NCI-H187 (cell line): ENCODE measurements at places on chromosomes 7 and 10.
A peak's percentile ranks its signal among the peaks of the same experiment; 100 is the strongest.

DNA sequence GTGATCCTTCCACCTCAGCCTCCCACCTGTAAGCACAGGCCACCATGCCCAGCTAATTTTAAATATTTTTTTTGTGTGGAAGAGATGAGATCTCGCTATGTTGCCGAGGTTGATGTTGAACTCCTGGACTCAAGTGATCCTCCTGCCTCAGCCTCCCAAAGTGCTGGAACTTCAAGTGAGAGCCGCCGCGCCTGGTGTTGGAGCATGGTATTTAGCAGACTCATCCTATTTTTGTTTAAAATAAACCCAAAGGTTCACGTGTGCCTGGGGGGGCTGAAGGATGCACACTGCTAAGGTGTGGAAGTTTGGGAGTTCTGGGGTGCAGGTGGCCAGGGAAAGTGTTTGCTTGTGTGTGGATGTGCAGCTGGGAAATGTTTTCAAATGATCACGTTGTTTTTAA is 18.1 kb downstream of the PDGFA start:
- DNase-seq, result no peak

GRCh38 chr10:130816116-130816901 is 495.2 kb downstream of the TCERG1L start:
- no peak for DNase-seq

GRCh38 chr10:80202934-80203834 is 2.2 kb downstream of the ANXA11 start:
- no peak for DNase-seq

GRCh38 chr7:155851892-155852291 is 39.6 kb upstream of the SHH start:
- no peak for DNase-seq

- peak; percentile 34 for DNase-seq
Measured at GRCh38 chr7:151705636-151706276, 171.2 kb downstream of the PRKAG2 start.

DNA sequence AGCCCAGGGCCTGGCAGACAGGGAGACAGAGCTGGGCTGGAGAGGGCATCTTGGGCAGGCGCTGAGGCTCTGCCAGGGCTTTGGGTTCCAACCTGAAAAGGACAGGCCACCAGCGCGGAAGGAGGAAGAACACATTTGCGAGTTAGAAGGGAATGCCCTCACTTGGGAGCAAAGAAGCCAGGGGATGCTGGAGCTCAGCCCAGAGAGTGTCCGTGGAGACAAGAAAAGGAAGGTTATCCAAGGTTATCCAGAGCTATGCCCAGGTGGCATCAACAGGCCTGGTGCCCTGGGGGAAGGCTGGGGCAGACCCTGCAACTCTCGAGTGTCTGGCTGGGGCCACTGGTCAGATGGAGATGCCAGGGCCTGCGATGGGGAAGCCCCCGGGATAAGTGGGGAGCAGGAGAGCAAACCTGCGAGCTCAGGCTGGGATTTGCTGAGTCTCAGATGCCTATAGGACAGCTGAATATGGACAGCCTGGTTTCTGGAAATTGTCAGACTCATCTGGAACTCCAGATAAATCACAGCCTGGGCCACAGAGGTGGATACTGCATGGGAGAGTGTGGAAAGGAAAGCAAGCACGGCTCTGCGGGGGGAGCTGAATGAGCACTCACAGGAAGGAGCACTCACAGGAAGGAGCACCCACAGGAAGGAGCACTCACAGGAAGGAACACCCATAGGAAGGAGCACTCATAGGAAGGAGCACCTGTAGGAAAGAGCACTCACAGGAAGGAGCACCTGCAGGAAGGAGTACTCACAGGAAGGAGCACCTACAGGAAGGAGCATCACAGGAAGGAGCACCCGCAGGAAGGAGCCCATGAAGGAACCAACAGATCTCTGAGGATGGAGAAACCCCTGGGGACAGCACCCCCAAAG is 152.1 kb downstream of the ADAM12 start:
- DNase-seq, result no peak

- no peak for DNase-seq
Measured at GRCh38 chr7:47100817-47101435, 481.0 kb downstream of the TNS3 start.

DNA sequence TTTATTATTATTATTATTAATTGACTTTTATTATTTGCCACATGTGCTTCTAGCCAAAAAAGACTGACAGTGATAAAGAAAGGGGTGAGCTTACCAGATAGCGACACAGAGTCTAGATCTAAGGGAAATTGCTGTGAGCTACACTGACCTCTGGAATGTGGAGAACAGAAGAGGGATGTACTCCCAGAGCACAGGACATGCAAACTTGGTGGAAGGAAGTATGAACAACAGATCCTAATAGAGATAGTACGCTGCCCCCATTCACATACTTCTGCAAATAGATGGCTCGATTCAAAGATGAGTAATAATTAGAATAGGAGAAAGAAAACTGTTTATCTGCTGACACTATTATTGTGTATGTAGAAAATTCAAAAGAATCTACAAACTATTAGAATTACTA is 109.3 kb upstream of the HPS1 start:
- DNase-seq, result no peak

- DNase-seq, result no peak
Measured at GRCh38 chr7:77235276-77235675, 35.7 kb upstream of the FGL2 start.

DNA sequence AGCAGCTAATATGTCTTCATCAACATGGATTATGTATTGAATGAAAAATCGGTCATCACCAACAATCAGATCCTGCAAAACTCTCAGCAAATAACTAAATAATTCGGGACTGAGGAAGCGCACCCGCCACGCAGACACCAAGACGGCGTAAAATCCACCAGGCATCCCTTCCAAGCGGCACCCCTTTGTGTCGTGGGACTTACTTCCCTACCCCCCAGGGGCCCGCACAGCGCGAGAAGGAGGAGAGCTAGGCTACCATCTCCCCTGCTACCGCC is 721 bp downstream of the ARL3 start:
- no peak for DNase-seq

DNA sequence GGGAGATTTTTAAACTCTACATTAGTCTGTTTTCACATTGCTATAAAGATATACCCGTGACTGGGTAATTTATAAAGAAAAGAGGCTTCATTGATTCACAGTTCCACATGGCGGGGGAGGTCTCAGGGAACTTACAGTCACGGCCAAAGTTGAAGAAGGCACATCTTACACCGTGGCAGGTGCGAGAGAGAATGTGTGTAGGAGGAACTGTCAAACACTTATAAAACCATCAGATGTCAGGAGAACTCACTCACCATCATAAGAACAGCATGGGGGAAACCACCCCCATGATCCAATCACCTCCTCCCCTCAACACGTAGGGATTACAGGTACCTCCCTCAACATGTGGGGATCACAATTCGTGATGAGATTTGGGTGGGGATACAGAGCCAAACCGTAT is 129.5 kb downstream of the FGFR2 start:
- DNase-seq, result no peak

DNA sequence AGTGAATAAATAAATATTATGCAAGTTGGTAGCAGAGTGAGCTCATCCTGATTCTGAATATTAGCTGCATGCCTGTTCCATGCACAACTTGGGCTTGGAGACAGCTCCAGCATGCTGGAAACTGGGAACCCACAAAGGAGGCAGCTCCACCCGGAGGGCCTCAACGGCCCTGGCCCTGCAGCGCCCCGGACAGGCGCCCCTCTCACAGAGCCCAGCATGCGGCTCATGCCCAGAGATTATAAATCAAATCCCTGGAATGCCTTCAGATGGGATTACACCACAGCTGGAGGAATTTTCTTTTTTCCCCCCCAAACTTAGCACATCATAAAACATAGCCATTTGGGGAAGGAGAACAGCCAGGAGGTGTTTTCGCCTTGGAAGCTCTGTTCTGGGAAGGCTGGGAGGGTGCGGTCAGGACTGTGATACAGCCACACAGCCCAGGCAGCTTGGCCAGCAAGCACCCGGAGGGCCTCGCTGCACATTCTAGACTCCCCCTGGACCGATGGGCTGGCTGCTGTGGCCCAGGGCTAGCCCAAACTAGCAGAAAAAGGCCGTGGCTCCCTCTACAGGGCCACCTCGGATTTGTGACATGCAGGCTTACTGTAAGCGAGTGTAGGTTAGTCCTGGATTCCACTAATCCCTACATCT is 102.4 kb downstream of the PTPN20 start:
- no peak for DNase-seq

DNA sequence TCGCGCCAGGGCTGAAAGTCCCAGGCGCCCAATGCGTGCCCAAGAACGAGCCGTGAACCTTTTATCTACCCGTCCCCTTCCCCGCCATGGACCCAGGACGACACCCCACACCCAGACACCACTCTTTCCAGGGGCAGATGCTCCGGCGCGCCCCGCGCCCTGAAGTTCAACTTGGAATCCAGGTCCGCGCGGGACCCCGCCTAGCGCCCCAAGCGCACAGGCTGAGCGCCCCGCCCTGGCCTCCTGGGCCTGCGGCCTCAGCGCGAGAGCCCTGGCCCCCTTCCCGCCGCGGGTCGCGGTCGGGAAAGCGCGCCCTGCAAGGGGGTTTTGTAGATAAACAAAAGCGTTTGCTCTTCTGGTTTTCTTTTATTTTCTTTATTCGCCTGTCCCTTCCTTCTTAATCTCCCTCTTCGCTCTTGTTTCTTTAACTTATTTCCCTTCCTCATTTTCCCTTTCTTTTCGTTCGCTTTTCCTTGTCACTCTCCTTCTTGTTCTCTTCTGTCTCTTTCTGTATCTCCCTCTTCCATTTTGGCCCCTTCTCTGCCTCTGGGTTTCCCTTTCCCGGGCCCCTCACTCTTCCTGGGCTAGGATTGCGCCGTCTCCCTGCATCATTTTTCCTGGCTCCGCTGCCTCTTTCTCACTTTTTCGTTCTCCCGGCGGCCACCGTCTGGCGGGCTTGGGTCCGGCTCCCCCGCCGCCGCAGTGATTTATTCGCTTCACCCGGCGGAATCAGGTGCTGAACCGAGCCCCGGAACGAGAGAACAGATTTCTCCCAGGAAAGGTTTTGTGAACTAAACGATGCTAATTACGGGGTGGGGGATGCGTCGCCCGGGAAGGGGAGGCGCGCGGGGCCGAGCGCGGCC is 15.3 kb upstream of the PAX2 start:
- no peak for DNase-seq

- peak; percentile 77 for DNase-seq
Measured at GRCh38 chr7:74289018-74289658, at the start of gene CLIP2. TSS of gene CLIP2 (plus strand) at chr7:74289407. CDS start at chr7:74317547, 28,140 bp downstream.

DNA sequence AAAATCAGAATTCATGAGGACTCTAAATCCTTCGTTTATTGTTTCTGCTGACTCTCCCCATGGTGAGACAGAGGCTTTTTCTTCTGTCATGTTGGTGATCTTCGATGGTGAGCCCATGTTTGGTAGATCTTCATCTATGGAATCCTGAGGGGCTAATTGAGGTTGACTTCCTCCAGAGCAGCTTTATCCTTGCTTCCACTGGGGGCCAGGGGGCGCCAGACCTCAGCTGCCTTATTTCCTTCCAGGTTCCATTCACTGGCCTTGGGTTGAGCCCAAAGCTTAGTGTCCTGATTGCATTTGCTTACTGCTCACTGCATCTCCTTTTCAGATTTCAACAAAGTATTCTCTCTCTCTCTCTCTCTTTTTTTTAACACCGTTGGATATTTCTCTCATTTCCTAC is 80.7 kb downstream of the GCC1 start:
- DNase-seq, result no peak

- DNase-seq, result no peak
Measured at GRCh38 chr7:129110258-129110981, 34.1 kb upstream of the TSPAN33 start.

DNA sequence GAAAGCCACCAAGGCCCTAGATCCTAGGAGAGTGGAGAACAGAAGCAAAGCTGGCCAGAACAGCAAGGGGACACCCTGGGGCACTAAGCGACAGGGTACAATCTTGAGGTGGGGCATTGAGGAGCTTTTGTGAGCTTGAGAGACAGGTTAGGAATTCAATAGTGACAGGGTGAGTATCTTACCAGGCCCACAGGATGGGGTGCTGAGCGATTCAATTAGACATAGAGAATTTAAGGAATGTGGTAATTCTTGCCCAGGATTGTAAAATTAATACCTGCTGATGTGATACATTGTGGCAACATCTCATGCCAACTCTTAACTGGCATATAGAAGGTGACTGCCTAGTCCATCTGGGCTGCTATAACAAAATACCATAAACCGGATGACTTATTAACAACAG is 14.0 kb downstream of the RBP3 start:
- no peak for DNase-seq

DNA sequence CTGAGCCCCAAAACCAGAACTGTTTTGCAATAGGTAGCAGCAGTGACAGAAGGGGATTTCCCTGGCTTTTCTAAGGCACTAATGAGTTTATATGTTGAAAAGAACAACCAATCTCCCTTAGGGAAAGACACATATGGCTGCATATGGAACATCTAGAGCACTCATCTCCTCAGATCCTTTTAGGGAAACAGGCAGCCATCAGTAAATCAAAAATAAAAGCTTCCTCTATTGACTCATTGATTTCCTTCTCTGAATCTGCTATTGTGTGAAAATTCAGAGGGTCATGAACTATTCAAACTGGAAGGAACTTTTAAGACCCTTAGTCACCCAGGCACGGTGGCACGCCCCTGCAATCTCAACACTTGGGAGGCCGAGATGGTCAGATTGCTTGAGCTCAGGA is 110.9 kb upstream of the NANOS1 start:
- no peak for DNase-seq

DNA sequence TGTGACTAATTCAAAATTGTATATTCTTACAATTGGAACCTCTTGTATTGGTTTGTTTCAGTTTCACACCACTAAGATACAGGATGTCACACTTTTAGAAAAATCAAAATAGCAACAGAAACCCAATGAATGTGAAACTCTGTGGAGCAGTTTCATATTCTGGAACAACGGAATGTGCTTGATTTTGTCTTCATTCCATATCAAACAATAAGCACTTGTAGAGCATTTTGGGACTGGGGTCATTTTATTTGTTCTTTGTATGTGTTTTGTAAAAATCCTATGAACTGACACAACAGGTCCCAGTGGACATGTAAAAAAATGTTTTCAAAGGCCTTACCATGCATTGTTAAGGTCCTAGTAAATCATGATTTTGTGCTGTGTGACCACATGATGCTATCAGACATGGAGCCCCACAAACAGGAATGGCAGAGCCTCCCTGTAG is 123.1 kb downstream of the DKK1 start:
- DNase-seq, result no peak

- no peak for DNase-seq
Measured at GRCh38 chr10:79260811-79261740, 86.2 kb upstream of the PPIF start.

GRCh38 chr7:80413383-80413945 is 98.4 kb downstream of the GNAT3 start:
- DNase-seq, result no peak
